ENCODE measurements at places on chromosomes 13 and 19.
A peak's percentile ranks its signal among the peaks of the same experiment; 100 is the strongest.

- DNase-seq: no peak
Measured at GRCh38 chr19:40219721-40220276, 1.6 kb upstream of the TTC9B start.

DNA sequence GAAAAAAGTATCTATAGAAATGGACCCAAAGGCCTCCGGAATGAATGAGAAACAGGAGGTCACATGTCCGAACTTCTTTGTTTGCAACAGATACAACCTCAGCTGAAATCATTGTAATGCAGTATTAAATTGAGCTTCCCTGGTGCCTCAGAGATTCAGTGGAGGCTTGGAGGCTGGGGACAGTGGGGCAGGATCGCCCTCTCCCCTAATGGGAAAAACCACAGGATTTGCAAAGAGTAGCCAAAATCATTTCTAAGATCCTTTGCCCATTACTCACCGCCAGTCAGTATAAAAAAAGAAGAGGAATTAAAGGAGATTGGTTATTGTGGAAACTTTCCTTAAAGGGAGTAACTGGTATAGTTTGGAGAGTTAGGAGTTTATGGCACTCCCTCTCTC is 30.4 kb upstream of the IRS2 start:
- DNase-seq: no peak

- DNase-seq: no peak
Measured at GRCh38 chr13:113028336-113029060, 59.5 kb downstream of the MCF2L start.

GRCh38 chr13:46717275-46717674 is 79.7 kb downstream of the ESD start:
- DNase-seq: no peak

DNA sequence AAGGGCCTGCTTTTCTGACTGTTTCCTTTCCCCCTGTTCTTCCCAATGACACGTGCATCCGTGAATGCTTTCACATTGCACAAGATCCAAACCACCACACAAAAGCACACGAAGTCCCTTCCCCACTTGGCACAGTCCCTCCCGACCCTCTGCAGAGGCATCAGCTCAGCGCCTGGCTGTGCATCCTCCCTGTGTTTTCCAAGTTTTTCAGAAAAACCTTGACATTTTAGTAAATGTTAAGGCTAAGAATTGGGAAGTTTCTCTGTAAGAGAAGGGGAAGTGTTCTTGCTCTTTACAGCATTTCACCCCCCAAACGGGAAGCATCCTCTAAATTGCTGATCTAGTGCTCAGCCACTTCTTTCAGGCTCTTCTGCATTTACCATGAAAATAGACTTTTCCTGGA is 94.5 kb upstream of the TM9SF2 start:
- DNase-seq: no peak

DNA sequence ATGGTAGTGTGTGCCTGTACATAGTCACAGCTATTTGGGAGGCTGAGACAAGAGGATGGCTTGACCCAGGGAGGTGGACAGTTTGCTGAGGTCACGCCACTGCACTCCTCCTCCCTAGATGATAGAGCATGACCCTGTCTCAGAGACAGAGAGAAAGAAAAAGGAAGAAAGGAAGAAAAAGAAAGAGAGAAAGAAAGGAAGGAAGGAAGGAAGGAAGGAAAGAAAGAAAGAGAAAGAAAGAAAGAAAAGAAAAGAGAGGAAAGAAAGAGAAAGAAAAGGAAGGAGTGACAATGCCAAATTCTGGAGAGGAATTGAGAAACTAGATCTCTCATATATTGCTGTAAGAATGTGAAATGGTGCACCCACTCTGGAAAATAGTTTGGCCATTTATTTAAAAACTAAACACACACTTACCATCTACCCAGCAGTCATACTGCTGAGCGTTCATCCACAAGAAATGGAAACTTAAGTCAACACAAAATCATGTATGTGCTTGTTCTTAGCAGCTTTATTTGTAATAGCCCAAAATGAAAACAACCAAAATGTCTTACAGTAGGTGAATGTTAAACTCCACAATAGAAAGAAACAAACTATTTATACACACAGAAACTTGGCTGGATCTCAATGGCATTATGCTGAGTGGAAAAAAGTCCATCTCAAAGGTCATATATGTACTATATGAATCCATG is 7.5 kb downstream of the TEX101 start:
- no peak for DNase-seq

- no peak for DNase-seq
Measured at GRCh38 chr13:45373162-45373547, 32.2 kb upstream of the TPT1 start.

DNA sequence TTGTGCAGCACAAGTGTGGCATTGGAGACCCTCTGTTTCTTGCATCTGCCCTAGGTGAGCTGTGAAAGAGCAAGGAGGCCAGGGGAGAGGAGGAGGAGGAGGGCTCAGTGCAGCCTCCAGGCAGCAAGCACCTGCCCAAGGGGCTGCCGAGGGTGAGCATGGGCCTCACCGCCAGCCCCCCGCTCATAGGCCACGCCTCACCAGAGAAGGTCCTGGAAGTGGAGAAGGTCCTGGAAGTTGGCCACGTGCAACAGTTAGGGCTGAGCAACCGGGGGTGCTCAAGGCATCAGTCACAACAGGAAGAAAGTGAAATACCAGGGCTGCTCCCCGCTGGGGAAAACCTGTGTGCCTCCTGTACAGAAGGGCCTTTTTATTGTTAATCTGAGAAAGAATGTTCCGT is 168.9 kb downstream of the TEX29 start:
- no peak for DNase-seq

GRCh38 chr13:98279473-98280175 is 102.6 kb upstream of the RNF113B start:
- no peak for DNase-seq

GRCh38 chr13:101415358-101416174 is 742 bp downstream of the NALCN start:
- DNase-seq: peak; percentile 2

DNA sequence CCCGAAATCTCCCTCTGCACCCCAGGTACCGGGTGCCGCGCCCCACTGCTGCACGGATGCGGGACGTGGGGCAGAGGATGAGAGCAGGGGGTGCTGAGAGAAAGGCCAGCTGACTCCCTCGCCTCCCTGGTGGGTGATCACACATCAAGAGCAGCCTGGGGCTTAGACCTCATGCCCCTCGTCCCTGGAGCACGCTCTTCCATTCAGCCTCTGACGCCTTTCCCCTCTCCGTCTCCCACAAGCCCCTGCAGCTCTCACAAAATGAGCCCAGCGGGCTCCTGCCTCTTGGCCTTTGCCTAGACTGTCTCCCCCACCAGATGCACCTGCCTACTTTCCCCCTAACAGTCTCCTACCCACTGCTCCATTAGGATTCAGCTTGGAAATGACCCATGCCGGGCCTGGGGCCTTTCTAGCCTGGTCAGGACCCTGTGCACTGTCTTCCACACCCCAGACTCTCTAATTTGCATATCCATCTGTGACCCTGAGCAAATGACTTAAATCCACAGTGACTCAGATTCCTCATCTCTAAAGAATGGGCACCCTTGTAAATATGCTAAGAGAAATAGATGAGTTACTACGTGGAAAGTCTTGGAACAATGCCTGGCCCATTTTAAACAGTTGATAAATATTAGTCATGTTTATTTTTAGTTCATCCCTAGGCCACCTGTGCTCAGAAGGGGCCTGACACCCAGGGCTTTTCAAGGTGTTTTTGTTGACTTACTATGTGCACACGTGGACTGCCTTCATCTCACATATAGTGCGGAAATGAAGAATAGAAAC is 582 bp upstream of the PTPRH start:
- no peak for DNase-seq

- DNase-seq: no peak
Measured at GRCh38 chr13:98232456-98232855, 55.4 kb upstream of the RNF113B start.

DNA sequence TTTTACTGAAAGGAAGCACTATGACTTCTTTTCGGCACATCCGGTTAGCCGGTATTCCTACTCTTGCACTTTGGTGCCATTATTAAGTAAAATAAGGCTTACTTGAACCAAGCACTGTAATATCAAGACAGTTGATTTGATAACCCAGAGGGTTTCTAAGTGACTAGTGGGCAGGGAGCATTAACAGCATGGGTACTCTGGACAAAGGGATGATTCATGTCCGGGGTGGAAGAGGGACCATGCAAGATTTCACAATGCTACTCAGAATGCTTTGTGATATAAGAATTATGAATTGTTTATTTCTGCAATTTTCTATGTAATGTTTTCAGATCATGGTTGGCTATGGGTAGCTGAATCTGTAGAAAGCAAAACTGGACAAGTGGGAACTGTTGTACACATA is 282.1 kb downstream of the TDRD3 start:
- no peak for DNase-seq

DNA sequence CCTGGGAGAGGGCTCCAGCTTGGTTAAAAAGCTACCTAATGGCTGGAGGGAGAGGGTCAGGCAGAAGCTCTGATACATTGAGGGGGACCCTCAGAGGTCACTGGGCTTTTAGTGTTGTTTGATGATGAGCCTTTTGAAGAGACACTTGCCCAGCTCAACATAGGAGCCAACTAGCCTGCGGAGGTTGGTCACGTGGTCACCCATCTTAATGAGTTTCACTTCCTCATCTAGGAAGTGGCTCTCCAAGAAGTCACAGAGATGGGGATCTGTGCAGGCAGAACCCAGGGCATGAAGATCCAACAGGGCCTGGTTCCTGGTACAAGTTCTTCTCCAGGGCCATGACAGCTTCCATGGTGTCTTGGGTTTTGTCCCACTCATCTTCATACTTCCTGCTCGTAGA is 33.4 kb downstream of the IPO5 start:
- no peak for DNase-seq

- DNase-seq: no peak
Measured at GRCh38 chr13:21175656-21176214, 617 bp downstream of the SKA3 start.

DNA sequence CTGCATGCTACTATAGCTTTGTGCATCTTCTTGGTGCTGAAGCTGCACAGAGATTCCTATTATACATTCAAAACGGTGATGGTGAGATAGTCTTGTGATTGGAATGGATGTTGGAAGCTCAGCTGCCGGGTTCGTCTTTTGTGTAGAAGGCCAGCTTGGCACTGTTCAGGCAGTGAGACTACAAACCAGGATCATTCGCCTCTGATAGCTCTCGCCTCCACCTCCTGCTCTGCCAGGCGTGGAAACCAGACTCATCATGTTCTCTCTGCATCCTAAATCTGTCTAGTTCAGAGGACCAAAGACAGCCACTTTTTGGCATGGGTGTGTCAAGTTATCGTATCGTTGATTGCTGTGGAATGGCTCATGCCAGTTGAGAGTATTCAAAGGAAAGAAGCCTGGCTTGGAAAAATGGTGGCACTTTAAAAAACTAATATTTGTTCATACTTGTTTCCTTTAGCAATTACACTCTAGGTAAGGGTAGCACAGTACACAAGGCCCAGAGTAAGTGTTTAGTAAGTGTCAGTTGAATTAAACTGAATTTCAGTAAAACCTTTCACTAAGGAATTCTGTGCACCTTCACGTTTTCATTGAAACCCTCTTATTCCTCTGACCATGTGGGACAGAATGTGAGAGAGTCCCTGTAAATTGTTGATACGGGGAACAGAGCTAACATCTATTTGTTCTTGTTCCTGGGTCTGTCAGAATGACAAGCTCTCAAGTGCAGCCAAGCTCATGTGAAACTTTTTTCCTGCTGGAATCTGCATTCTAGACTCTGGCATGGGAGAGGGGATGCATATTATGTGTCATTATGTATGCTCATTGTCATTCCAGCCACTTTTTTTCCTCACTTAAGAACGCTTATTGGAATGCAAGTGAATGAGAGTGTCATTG is 69.8 kb downstream of the DPY19L3 start:
- no peak for DNase-seq

GRCh38 chr19:28899703-28900102 is 313.2 kb downstream of the UQCRFS1 start:
- no peak for DNase-seq

DNA sequence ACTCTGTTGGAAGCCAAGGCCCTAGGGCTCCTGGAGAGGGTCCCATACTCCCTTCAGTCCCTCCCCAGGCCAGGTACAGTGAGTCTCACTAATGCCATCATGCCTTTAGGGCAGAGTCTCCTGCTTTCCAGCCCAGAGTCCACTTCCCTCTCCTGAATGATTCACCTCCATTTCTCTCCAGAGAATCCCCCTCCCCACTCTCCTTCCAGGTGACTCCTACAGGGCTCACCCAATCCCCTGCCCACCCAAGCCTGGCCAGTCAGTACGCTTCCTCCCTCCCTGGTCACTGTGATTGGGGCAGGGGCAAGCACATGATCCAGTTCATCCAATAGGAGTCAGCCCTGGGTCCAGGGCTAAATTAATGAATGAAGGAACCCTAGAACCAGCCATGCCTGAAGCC is 35.0 kb upstream of the PNMA8B start:
- DNase-seq: no peak

Data from NCI-H446 (cell line).